ENCODE measurements at places on chromosomes 2 and 18.

DNA sequence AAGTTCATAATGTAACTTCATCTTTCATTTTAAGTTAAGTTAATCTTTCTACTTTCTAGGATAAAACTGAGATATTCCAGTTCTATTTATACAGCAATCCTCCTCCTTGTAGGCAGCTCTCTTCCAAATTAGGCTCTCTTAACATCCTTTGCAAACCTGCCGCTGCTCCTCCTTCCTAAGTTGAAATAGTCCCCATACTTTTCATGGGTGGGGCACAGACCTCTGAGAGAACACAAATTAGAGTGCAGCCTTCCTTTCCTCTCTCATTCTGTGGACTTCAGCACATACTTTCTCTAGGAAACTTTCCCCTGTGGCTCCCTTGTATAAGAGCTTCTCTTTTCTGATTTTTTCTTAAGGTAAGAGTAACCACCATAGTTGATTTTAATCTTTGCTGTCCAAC lies 28.3 kb downstream of the TWSG1 start:
- no peak for DNase-seq

- no peak for DNase-seq
Observed at GRCh38 chr2:159192371-159192918, 94.1 kb downstream of the WDSUB1 start.

DNA sequence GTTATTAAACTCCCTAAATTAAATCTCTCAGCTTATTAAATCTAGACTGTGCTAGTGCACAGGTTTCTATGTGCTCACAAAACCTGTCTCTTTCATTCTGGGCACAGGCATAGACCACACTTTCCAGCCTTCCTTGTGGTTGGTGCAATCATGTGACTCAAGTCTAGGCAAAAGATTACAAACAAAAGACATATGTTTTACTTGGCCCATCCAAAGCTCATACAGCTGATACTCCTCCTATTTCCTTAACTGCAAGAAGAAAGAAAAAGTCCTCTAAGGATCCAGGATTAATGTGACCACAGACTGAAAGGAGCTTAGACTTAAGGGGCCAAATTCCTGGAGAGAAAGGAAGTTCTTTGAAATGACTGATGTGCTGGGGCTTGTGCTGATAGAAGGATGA lies 731.3 kb upstream of the RAB6C start:
- no peak for DNase-seq

GRCh38 chr2:240202586-240202985 lies 62.1 kb upstream of the OTOS start:
- no peak for DNase-seq

DNA sequence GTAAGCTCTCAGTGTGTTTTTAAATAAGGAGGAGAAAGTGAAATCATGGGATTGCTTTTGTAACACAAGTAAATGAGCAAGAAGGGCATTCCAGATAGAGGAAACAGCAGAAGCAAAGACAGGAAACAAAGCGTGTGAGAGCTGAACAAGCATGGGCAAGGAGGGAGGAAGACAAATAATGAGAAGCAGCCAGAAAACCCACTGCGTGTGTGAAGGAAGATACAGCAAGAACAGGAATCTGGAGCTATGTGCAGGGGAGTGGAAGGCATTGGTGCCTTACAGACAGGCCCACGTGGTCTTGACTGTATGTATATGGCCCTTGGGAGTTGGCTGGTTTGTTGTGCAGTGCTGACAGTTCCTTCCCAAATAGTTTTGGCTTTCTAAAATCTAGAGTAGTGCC lies 88.6 kb downstream of the AAK1 start:
- DNase-seq: no peak

- DNase-seq: no peak
Observed at GRCh38 chr2:128016620-128017019, 11.2 kb downstream of the SAP130 start.

GRCh38 chr2:15765686-15766302 lies 174.1 kb downstream of the DDX1 start:
- DNase-seq: no peak

GRCh38 chr2:46268196-46268595 lies 29.0 kb upstream of the EPAS1 start:
- no peak for DNase-seq

GRCh38 chr2:68765739-68766375 lies 31.2 kb downstream of the ARHGAP25 start:
- no peak for DNase-seq
